ENCODE measurements at places on chromosomes 11 and 22. TPM values are rescaled to one million over a fixed set of nuclear protein-coding genes. Genes with fewer than 3 reads are reported as not detected.

DNA sequence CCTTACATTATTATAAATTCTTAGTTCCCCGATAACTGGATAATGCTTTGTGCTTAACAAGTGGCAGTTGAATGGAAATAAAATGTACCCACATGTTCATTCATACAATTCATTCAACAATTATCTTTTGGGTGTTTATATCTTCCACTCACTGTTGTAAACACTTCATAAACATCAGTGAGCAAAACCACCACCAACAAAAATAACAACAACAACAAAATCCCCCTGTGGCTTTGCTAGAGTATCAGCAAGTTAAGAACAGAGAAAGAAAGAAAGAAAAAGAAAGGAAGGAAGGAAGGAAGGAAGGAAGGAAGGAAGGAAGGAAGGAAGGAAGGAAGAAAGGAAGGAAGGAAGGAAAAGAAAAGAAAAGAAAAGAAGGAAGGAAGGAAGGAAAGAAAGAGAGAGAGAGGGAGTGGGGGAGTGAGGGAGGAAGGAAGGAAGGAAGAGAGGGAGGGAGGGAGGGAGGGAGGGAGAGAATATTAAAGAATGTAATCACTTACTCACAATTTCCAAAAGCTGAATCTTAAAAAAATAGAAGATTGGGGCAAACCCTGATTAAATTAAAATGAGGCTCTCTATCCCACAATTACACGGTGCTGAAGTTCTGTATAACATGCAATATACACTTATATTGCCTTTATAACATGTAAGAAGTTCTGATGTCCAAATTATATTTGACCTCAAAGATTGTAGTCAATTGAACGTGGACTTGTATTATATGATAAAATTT, 2238.8 kb downstream of the LRRC4C start:
- no peaks in the 10 kb centered on the region for H3K4me1 ChIP-seq
- no peak overlapping the region for H3K4me3 ChIP-seq
- H3K36me3 ChIP-seq = no peaks in the 10 kb centered on the region

Gene OR56B1
- polyA plus RNA-seq = 0.08 TPM

DNA sequence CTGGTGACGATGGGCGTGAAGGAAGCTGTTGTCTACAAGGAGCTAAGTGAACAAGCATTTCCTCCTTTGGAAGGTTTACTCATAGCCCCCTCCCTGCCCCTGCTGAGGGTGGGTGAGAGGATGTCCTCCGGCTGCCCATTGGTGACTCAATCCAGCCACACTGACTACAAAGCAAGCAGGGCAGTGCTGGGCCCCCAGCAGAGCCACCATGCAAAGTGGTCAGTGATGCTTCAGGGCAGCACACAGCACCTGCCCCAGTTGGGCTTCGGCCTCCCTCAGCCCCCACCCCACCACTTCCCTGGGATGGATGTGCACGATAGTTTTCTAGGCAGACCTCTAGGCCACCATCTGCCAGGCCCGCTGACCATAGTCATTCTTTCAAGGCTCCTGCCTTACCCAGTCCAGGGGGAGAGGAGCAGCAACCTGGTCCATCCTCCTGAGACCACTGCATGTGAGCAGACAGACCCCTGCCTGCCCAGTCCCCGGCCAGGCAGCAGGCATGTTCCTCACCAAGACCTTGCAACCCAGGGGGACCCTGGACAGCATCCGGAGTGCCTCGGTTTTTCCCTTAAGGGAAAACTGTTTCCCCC, 125.1 kb downstream of the BCR start:
- peaks cover under 1% of the 10 kb centered on the region for H3K36me3 ChIP-seq
- H3K4me1 ChIP-seq = no peaks in the 10 kb centered on the region
- no peak overlapping the region for H3K4me3 ChIP-seq

DNA sequence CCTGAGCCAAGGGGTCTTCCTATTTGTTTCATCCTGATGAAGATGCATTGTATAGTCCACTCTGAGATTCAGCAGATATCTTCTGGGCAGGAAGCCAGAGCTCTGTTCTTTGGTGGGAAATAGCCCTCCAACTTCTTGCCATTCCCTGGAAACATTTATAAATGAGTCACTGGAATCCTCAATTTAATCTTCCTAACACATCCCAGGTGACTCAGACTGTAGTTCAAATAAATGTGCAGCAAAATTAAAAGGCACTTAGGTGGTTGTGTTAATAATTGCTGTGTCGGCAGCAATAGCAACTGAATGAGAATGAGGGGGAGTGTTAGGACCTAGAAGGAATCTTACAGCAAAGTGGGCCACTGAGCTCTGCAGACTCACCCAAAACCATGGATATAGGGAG, 108.6 kb downstream of the INSC start:
- H3K27ac ChIP-seq = no peak overlapping the region
- H3K4me1 ChIP-seq = no peaks in the 10 kb centered on the region
- peak; percentile 25 for DNase-seq
- no peaks in the 10 kb centered on the region for H3K36me3 ChIP-seq
- no peak overlapping the region for H3K4me3 ChIP-seq

Gene MS4A5
- not detected for polyA plus RNA-seq

Gene RIC8A
- polyA plus RNA-seq = 52.1 TPM

DNA sequence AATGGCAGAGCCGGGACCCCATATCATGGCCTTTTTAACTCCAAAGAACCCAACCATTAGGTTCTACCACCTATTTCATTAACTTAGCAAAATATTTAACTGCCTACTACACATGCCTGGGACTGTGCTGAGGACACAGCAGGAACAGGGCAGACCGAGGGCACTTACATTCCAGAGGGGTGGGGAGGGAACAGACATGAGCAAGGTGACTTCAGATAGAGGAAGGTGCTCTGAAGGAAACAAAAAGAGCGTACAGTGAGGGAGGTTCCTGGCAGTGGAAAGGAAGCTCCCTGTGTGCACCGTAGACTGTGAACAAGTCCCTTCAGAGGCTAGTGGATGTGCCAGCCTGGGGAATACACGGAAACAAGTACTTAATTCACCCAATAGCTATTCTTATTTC, 82.8 kb downstream of the NAT10 start:
- no peak overlapping the region for H3K27ac ChIP-seq
- H3K4me3 ChIP-seq = no peak overlapping the region
- peaks cover 34% of the 10 kb centered on the region for H3K4me1 ChIP-seq
- no peak for DNase-seq

- no peaks in the 10 kb centered on the region for H3K36me3 ChIP-seq
- H3K27ac ChIP-seq = peak overlapping the region; percentile 90
- no peak for DNase-seq
- no peak overlapping the region for H3K4me3 ChIP-seq
- no peaks in the 10 kb centered on the region for H3K27me3 ChIP-seq
- no peaks in the 10 kb centered on the region for H3K4me1 ChIP-seq
These were observed 2.9 kb upstream of the WDR74 start for GRCh38 chr11:62842171-62842741.
